ENCODE measurements at places on chromosomes 3 and 15. TPM values are rescaled to one million over a fixed set of nuclear protein-coding genes. Genes with fewer than 3 reads are reported as not detected.

DNA sequence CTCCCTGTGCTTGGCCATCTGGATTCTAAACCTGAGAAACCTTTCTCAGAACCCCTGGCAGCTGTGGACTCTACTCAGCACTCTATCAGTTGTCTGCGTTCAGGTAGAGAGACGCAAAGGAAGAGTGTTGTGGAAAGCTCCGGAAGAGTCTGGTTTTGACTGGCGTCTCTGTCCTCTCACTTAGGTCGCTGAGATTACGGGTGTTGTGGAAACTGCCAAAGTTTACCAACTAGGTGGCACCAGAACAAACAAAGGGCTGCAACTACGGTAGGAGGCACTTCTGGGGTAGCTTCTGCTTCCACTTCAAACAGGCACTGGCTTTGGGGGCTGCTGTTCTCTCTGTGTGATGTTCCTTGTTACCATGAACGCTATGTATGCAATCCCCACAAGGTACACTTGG lies 19.2 kb upstream of the ITPKA start:
- DNase-seq: no peak

The CORO2B gene
- total RNA-seq: 7.5 TPM

DNA sequence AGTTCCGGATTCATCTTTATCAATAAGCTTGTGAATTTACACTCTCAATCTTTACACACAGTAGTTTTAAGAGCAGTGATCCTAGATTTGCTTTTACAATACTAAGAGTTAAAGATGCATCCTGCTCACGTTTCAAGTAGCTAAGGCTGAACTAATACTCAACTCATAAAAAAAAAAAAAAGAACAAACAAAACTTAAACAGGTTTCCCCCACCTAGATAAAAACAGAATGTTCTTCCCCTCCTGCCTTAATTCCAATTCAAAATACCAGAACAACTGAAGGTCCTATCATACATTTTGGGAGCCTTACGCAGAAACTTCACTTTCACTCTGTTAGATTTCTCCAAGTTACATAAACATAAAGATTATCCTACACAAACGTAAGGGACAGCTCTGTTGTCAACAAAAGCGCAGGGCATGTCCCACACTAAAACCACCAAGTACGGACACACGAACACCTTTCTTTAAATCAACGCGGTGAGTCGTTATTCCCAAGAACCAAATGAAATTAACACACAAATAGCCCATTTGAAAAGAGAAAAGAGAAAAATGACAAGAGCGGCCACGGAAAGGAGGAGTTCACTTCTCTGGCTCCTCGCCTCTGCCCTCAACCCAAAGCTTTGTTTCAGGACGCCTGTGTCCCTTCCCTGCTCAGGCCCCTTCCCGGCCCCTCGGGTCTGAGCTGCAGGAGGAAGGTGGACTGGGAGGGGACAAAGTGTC lies 941 bp downstream of the CBLB start:
- DNase-seq: no peak

DNA sequence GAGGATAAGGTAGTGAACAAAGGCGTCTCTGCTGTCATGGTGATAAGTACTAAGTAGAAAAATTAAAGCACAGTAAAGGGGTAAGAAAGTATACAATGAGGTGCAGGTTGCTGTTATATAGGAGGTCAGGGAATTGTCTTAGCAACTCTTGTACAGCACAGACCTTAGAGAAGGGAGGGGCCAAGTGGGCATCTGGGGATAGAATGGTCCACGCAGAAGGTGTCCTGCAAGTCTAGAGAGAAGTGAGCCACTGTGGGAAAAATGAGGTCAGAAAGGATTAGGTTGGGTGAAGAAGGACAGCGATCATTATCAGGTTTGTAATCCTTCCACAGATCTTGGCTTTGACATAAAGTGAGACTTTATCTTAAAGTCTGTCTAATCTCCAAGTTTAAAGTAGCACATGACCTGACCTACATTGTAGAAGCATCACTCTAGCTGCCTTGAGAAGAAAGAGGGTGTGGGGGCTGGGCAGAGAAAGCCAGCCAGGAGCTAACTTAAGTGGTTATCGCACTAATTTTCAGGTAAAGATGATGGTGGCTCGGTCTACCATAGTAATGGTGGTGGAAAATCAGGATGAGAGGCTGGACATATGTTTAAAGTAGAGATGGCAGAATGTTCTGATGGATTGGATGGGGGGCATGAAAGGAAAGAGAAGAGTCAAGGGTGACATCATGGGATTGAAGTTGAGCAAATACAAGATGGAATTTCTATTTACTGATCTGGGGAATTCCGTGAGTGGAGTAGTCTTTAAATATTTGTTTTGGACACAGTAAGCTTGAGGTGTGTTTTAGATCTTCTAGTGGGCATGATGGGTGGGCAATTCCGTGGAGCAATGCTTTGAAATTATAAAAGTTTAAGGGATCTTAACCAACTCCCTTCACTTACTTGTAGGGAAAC lies 919.2 kb downstream of the ROBO1 start:
- no peak for DNase-seq

DNA sequence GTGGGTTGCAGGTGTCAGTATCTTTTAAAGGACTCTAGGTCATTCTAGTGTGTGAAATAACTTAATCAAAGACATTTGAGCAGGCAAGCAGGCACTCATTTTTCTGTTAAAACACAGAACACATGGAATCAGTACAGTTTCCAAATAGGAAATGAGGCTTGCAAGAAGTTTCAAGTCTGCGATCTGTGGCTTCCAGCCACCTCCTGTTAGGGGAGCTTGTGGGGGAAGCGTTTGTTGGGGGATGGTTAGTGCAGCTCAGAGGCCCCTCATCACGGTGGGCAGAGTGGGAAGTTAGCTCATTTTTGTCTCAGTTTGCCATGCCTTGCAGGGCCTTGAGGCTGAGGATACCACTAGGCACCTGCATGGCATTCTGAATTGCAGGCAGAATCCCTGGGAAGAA lies 59.9 kb downstream of the SLC6A11 start:
- no peak for DNase-seq

GRCh38 chr15:67776600-67776999 lies 48.7 kb upstream of the SKOR1 start:
- DNase-seq: no peak

GRCh38 chr15:57124036-57124435 lies 205.6 kb downstream of the TCF12 start:
- no peak for DNase-seq

GRCh38 chr3:36542186-36542585 lies 161.9 kb downstream of the STAC start:
- no peak for DNase-seq

The PIGZ gene
- not detected for total RNA-seq

GRCh38 chr3:140956058-140956835 lies 14.6 kb downstream of the SLC25A36 start:
- DNase-seq: no peak

DNA sequence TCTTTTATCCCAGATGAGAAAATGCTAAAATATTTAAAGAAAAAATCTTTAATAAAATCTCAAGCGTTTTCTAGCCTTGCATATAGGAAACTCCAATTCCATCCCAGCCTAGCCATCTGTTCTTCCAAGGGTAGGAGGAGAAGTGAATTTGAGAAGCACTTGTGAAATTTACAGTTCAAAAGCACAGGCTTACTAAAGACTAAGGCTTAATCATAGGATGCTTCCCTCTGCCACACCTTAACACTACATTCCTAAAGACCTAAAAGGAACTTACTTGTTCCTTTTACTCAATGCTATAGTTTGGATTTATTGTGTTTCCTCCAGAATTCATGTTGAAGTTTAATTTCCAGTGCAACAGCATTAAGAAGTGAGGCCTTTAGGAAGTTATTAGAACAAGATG lies 764.8 kb upstream of the CADM2 start:
- no peak for DNase-seq

DNA sequence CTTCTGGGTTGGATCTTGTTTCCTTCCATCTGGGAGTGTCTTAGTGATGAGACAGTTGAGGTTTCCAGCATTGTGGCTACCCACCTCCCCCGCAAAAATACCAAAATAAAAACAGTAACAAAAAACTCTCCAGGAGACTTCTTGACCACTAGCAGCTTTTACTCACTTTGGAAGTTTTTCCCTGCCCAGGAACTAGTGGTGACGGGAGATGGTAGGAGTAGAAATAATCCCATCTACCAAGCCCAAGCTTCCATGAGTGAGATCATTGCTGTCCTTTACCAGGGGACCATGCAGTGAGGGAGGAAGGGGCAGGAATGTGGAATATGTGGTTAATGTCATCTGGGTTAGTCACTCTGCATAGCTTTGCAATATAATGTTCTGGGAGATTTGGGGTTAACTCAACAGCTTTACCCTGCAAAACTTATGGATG lies 187.7 kb downstream of the ITPR1 start:
- DNase-seq: no peak

The CTXN2 gene
- not detected for total RNA-seq

DNA sequence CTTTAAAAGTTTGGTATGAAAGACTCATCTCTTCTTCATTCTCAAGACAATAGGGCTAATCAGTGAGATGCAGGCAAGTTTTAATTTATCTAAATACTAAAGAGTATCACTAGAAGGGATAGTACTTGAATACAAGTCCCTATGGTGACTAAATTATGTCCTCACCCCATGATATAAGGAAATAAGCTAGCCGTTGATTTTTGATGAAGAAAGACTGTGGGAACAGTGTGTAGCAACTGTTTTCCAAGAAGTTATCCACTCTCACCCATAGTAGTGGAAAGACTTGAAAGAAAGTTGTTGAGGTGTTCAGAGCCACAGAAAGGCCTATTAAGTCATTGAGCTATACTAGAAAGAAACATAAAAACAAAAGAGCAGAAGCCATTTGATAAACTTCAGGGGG lies 36.7 kb downstream of the PIK3CA start:
- DNase-seq: no peak

The SSR3 gene
- total RNA-seq: 160 TPM

GRCh38 chr3:74501007-74501406 lies 113.5 kb downstream of the CNTN3 start:
- DNase-seq: no peak

DNA sequence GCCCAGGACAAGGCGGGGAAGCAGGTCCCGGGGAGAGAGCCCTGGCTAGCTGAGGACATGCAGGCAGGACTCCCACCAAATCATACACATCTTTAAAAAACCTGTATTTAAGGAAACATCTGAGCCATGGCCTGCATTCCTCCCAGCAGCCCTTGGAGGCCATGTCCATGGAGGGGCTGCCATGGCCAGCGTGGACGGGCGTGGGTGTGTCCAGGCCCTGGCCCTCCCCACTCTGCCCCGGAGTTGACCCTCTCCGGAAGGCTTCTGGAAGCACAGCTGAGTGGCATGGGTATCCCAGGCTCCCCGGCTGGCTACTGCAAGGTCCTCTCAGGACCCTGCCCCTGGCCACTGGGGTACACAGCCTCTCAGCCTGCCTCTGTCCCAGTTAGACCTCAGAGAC lies 149.8 kb downstream of the NSMCE3 start:
- no peak for DNase-seq

The GRIP2 gene
- total RNA-seq: 19.4 TPM

The GOLGA6D gene
- 0.10 TPM for total RNA-seq

GRCh38 chr3:72614394-72615074 lies 233.7 kb downstream of the SHQ1 start:
- no peak for DNase-seq

The SNRPA1 gene
- 35.8 TPM for total RNA-seq

GRCh38 chr15:35000511-35000910 lies 12.4 kb upstream of the ZNF770 start:
- DNase-seq: no peak

DNA sequence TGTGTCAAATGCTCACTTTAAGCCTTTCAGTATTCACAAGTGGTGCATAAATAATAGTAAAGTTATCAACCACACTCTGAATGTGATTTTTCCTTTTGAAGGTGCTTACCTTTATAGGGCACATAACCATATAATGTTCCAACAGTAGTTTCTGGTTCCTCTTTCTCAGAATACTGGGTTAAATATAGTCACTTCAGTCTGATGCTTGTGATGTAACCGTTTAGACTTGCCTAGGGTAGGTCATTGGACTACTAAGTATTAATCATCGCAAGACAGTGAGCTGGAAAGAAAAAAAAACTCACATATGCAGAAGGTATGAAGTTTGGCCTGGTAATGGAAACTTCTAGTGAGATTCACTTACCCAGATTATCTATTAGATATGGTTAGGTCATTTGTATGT lies 1.9 kb downstream of the KBTBD8 start:
- DNase-seq: no peak

- peak; percentile 58 for DNase-seq
Observed at GRCh38 chr3:152556731-152557254, 278.1 kb upstream of the P2RY1 start.

DNA sequence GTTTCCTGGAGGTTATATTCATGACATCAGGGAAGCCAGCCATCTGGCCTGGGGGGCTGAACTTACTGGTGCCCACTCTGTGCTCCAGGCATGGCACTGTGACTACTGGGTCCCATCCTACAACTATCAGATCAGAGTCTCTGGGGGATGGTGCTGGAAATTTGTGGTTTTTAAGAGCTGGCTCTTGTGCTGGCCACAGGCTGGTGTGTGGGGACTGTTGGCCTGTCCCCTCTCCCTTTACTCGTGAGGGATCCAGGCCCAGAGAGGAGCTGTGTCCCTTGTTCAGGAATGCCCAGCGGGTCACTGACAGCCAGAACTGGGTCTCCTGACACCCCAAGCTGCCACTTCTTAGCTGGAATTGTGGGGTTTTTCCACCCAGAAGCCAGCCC lies 44.5 kb upstream of the SEC22A start:
- no peak for DNase-seq

The FSD2 gene
- total RNA-seq: not detected

DNA sequence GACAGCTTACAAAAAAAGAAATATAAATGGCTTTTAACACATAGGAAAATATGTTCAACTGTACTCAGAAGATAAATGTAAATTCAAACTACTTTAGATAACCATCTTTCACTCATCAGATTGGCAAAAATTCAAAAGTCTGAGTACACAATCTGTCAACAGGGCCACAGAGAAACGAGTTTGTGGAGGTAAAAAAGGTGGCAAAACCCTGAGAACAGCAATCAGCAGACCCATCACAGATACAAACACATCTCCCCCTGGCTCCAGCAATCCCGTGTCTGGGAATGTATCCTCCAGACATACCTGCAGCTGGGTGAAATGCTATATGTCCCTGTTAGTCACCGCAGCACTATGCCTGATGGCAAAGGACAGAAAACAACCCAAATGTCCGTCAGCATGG lies 149.5 kb downstream of the OSBPL10 start:
- DNase-seq: no peak

GRCh38 chr3:195009616-195010015 lies 261.3 kb downstream of the XXYLT1 start:
- no peak for DNase-seq

- DNase-seq: no peak
Observed at GRCh38 chr15:56913241-56913640, 5.2 kb upstream of the TCF12 start.

GRCh38 chr3:126258670-126259069 lies 78.3 kb upstream of the ALDH1L1 start:
- DNase-seq: no peak

The GOLGA8S gene
- total RNA-seq: 0.65 TPM

The ZNF80 gene
- not detected for total RNA-seq

DNA sequence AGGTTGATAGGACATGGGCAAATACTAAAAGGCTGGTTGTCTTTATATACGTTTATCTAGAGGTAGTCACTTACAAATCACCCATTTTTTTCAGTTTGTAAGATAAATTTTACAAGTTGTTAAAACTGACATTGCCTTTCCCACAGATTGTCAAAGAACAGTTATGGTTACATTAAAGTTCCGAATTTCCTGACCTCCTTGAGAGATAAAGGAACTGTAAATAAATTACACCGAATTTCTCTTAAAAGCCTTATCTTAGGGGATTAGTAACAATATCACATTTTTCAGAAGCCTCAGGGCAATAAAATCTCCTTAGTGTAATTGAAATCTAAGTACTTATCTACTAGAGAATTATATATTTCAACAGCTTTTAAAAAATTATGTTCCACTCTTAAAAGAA lies 49.5 kb downstream of the ZPLD1 start:
- DNase-seq: no peak

All from ovary (tissue), 10 donors.